ENCODE measurements at places on chromosomes 1 and 21.
A peak's percentile ranks its signal among the peaks of the same experiment; 100 is the strongest.

DNA sequence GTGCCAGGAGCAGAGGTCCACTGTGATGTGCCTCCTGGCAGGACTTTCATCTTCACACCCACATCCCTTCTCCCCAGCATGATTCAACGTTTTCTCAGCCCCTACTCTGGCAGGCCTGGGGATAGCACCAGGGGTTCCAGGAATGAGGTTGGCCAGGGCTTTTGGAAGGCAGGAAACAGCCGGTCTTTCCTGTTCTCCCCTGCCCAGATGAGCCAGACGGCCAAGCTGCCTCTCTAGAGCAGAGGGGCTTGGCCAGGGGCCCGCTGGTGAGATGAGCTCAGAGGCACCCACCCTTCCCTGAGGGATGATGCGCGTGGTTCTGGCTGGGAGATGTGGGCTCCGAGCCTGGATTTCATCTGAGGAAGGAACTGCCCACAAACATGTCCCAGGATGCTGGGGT lies 4.3 kb upstream of the MFAP2 start:
- DNase-seq, result no peak

- no peak for DNase-seq
These were observed 705 bp downstream of the FCRL1 start for GRCh38 chr1:157819215-157819614.

DNA sequence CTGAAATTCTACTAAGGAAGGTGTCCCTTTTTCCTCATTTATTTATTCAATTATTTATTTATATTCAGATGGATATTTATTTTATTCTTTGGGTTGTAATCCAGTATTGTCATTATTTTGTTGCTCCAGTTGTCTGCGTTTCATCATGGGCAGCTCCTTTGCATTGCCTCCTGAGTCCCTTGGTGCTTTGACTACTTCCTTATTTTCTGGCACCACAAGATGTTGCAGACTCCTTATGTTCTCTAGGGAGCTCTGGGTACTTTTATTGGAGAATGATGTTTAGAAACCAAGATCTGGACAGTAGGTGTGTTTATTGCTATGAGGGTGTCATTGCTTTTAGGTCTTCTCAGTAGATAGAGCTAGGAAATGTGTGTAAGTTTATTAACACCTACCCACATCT lies 59.9 kb upstream of the ERRFI1 start:
- no peak for DNase-seq

GRCh38 chr1:230861489-230861888 lies 6.8 kb downstream of the C1orf198 start:
- DNase-seq, result no peak

DNA sequence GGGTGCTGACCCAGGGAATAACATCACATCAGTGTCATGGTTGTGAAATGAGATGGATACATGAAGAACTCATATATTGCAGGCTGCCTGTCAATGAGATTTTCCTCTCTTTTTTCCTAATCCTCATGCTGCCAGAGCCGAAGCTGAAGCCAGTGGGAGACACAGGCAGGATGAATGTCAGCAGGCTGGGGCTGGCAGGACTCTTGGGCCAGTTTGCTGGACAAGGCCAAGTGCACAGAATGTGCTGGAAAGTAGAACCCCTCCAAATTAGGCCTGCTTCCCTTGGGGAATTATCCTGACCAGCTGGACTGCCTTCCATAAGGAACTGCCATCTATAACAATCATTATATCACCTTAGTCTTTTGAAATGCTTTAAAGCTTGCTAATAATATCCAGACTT lies 31.4 kb downstream of the SLC44A3 start:
- DNase-seq, result no peak

GRCh38 chr1:185861630-185862029 lies 127.4 kb downstream of the HMCN1 start:
- no peak for DNase-seq

DNA sequence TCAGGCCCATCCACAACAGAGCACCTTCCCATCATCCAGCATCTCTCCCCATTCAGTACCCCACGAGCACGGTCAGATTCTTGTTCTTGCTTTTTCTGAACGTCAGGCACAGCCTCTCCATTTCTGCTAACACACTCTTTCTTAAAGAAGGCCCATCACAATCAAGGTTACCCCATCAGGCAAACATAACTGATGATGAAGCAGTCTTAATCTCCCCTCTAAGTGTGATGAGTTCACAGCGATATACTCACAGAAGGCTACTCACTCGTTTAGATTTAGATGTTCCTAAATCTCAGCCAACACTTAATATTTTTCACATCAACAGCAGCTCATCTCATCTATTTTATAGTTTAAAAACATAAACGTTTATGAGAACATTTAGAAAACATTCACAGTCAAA lies 75.6 kb downstream of the ADSS2 start:
- no peak for DNase-seq

- no peak for DNase-seq
These were observed 71.7 kb downstream of the JAK1 start for GRCh38 chr1:64894438-64895196.

- peak; percentile 41 for DNase-seq
These were observed 20.8 kb upstream of the GBP1 start for GRCh38 chr1:89085781-89086180.

DNA sequence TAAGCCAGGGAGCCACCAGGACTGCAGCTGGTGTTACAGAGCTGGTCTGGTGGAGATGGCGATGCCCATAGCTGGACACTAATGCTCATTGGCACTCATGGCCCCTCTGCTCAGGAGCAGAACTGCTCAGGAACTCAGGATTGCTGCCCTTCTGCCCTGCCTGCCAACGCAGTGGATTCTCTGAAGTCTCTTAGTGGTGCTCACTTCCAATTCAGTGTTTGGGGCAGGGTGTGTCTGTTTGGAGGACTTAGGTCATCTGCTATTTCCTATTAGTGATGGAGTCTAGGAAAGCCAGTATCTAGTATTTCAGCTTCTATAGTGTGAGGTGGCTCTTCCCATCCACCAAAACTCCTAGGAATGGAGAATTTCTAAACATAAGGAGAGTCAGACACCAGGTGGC lies 29.1 kb downstream of the S100A10 start:
- no peak for DNase-seq

GRCh38 chr1:226986496-226987178 lies 46.5 kb downstream of the COQ8A start:
- no peak for DNase-seq

GRCh38 chr21:25607151-25608043 lies at the start of gene MRPL39:
TSS of gene MRPL39 (minus strand) at chr21:25607481. CDS start at chr21:25607475, 6 bp downstream.
- DNase-seq, result peak; percentile 89

- no peak for DNase-seq
These were observed 45.5 kb downstream of the EPS15 start for GRCh38 chr1:51473331-51474115.

DNA sequence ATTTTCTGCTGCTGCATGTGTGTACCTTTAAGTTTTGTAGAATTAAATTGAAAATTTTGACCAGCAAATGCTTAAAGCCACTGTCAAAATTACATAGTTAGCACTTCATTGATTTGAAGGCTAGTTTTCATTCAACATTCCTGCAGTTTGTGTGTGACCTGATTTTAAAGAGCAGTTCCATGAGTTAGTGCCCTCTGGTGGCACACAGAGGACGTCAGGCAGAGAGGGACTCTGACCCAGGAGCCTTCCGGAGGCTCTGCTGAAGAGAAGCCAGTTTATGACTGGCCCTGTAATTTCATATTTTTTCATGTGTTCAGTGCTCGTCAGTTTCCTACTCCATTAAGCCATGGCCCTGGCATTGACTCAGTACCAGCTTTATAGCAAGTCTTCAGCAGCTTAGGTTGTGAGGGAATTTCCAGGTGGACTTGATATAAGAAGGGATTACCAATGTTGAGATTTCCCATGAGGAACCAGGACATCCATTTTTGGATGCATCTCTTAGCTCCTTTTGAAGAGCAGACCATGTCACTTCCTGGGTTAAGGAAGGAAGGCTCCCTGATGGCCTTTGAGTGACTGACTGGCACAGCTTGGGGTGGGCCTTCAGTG lies 104.7 kb downstream of the CAMTA1 start:
- DNase-seq, result peak; percentile 20

DNA sequence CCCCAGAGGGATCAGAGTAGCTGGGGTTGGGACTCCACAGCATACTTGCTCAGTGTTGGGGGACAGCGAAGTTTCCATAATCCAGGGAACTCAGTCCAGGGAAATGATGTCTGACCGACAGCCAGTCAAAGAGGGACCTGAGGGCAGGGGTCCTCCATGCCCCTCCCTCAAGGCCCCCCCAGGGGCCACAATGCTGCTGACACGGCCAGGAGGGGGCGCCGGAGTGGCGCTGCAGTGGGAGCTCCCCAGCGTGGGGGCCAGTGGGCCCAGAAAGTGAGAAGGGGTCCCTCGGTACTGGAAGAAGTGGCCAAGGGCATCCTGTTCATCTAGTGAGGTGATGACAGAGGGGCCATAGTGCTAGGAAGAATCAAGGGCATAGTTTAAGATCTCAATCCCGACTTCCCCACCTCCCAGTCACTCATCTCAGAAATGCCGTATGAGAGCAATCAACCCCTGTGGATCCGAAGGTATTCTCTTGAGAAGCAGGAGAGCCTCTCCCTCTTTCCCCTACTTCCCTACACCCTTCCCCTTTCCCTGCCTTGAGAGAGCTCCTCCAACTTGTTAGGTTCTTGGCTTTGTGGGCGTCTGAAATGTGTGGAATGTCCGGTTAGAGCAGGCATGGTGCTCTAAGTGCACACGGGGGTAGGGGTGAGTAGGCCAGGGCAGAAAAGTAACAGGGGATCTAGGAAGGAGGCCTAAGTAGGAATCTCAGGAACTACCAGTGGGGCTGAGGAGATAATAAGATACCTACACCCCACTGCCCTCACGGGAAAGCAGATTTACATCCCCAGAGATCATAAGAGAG lies 4.1 kb downstream of the NUDT17 start:
- no peak for DNase-seq
